ENCODE measurements at places on chromosomes 5 and 9. TPM values are rescaled to one million over a fixed set of nuclear protein-coding genes. Genes with fewer than 3 reads are reported as not detected.

DNA sequence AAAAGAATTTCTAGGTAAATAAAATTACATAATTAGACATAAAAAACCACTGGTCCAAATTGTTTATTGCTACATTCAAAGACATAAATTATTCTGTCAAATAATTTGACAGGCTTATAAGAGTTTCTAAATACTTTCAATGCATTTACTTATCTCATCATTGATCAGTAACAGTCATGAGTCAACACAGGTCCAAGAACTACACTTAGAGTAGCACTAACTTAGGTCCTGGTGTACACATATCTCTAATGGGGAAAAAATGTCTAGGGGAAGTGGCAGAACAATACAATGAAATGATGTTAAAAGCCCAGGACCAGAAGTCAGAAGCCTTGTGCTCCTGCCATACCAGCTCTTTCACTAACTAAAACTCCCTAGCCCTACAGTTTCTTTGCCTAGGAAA lies 96.5 kb upstream of the SLCO6A1 start:
- no peak for DNase-seq

Gene PDE6A
- not detected for total RNA-seq

- no peak for DNase-seq
Measured at GRCh38 chr5:68446487-68446894, 230.9 kb downstream of the PIK3R1 start.

DNA sequence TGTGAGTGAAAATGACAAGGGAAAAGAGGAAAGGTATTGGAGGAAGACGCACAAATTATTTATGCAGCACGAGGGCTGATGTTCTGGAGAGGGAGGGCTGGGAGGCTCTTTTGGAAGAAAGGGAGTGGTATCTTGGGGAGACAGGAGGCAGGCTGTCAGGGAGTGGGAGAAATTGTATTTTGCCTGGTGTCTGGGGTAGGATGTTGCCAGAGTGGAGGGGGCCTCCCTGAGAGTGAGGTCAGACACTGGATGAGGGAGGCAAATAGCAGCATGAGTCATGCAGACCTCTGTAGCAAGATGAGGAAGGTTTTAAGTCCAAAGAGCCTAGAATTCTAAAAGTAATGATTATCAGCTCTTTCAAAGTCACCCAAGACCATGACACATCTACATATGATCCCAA lies 158.0 kb downstream of the DMRT2 start:
- DNase-seq: no peak

- DNase-seq: no peak
Measured at GRCh38 chr9:967436-967835, 9.0 kb upstream of the DMRT3 start.

Gene QRFP
- not detected for total RNA-seq

- no peak for DNase-seq
Measured at GRCh38 chr5:32138839-32139493, 35.2 kb downstream of the GOLPH3 start.

DNA sequence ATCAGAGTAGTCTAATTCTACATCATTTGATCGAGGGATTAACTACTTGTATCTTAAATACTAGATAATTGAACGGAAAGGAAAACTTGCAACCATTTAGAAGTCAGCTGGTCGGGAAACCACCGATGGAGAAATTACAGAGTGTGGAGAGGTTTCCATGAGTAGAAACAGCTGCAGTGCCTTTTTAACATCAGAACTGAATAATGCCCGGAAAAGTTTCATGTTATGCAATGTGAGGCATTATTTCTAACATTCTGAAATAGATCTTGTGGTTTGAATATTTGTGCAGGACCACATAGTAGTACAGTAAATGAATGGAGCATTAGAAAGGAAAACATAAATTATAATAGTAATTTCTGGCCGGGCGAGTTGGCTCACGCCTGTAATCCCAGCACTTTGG lies 88.1 kb upstream of the RNF180 start:
- DNase-seq: no peak

Gene PCA3
- not detected for total RNA-seq
